Stimulated activated naive CD4-positive, alpha-beta T cell treated with Interleukin-2 at 50 U/mL for 16 hours (primary cell): ENCODE measurements at places on chromosomes 3 and 15.

GRCh38 chr3:193656445-193656844 is 63.4 kb downstream of the OPA1 start:
- no peak for DNase-seq

DNA sequence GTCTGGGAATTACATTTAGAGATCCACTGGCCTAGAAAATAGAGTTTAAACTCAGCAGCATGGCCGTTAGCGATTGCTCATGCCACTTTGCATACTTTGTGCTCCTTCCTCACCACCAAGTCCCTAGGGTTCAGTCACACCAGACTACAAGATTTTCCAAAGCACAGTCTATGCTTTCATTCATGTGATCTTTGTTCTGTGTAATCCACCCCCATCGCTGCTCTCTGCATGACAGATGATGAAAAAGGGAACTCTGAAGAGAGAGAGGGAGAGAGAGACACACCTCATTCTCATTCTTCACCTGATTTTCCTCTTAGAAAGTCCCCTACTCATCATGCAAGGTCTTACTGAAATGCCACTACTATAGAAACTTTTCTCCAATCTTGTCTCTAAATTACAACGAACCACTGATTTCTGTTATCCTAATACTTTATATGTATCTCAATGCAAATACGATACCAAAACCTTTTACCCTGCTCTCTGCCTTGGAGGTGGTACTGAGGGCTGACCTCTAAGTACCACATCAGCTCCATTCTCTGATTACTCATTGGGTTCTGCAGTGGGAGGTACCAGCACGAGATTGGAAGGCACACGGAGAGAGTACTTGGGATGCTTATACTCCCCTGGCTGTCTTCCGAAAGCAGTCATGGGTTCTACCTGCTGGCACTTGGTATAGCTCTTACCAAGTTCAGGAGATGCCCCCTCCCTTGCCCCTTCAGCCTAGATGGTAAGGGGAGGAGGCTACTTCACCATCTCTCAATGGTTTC is 1.1 kb upstream of the PARP15 start:
- peak; percentile 63 for DNase-seq

DNA sequence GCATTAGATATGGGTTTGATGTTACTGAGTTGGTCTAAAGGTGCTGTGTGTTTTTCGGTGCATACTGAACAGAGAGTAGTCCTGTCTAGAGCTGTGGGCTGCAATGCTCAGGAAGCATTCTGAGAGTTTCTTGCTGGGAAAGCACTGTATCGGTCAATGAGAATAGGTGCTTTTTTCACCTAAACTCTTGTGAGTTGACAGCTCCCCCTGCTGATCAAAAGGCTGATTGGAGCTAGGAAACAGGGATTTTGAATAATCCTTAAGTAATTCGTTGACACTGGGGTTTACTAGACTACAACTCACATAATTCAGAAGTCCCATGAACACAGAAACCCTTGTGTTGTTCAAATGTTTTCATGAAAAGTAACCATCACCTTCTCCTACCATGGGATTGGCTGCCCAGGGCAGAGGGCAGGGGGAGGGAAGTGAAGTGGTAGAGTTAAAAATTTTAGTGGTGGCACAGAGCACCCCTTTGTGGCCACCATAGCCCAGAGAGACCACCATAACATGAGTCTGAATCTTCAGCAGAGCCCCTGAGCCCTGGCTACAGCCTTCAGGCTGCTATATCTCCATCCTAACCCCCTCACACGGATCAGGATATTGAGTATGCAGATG is 13.0 kb upstream of the MANF start:
- DNase-seq = peak; percentile 23

DNA sequence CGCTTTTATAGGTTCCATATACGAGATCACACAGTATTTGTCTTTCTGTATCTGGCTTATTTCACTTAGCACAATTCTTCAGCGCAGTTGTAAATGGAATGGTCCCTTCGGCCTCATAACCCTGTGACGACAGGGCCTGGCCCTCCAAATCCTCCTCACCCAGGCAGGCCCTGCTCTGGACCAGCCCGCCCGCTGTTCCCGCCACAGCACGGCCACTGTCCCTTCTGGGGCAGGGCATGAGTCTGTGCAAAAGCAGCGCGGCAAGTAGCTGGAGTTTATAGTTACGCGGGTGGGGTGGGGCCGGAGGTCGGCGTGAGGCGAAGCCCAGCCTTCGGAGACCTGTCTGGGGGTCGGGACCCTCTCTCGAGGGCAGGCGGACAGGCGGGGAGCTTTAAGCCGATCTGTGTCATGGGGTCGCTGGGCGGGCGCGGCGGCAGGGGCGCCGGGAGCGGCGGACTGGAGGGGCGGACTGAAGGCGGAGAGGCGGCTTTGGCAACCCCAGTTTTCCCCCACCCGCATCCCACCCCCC is 543 bp downstream of the ARPIN start:
- DNase-seq = no peak

- no peak for DNase-seq
Measured at GRCh38 chr3:61802772-61803171, 241.4 kb downstream of the PTPRG start.

GRCh38 chr3:2595486-2595885 is 496.8 kb downstream of the CNTN4 start:
- no peak for DNase-seq

GRCh38 chr15:90126596-90127435 is 24.5 kb upstream of the IDH2 start:
- DNase-seq = no peak

GRCh38 chr3:14290631-14291385 is 111.6 kb upstream of the SLC6A6 start:
- no peak for DNase-seq

- no peak for DNase-seq
Measured at GRCh38 chr15:87429754-87430153, 826.8 kb downstream of the NTRK3 start.

DNA sequence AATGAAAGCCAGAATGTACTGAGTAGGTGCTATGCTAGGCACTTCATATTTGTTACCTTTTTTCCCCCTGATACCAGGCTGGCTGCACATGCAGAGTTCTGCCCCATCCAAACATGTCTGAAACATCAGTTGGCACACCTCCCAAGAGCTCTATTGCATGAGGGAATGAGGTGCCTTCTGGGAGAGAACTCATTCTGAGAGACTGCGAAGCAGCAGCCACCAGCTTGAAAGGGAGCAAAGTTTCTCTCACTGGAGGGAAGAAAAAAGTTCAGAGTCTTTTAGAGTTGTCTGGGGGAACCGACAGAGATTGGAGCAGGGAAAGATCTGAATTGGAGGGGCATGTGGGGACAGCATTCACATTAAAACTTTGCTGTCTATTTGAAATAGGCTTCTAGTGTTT is 84.1 kb downstream of the AGBL1 start:
- DNase-seq = no peak

GRCh38 chr15:43209059-43209824 is 11.6 kb downstream of the EPB42 start:
- no peak for DNase-seq

DNA sequence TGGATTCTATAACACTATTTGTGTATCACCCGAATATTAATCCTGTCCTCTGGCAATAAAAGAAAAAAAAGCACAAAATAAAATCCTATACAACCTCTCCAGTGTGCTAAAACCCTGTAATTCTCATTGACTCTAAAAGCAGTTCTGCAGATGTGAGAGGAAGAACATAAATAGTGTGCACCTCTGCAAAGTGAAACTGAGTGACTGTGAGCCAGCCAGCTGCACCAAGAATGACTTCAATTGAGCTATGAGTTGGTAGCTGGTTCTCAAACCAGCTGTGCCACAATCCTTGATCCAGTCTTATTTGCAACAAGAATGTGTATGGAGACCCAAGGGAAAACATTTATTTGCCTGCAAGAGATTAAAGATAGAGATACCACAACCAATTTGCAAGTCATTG is 31.2 kb upstream of the COL8A1 start:
- DNase-seq = no peak

- DNase-seq = no peak
Measured at GRCh38 chr3:159837725-159838124, 150.9 kb upstream of the IL12A start.

- DNase-seq = no peak
Measured at GRCh38 chr15:63391669-63392360, 10.2 kb upstream of the CA12 start.

GRCh38 chr15:99983171-99983885 is 250.1 kb upstream of the LYSMD4 start:
- no peak for DNase-seq

GRCh38 chr15:76864586-76864985 is 40.6 kb downstream of the SCAPER start:
- DNase-seq = no peak

DNA sequence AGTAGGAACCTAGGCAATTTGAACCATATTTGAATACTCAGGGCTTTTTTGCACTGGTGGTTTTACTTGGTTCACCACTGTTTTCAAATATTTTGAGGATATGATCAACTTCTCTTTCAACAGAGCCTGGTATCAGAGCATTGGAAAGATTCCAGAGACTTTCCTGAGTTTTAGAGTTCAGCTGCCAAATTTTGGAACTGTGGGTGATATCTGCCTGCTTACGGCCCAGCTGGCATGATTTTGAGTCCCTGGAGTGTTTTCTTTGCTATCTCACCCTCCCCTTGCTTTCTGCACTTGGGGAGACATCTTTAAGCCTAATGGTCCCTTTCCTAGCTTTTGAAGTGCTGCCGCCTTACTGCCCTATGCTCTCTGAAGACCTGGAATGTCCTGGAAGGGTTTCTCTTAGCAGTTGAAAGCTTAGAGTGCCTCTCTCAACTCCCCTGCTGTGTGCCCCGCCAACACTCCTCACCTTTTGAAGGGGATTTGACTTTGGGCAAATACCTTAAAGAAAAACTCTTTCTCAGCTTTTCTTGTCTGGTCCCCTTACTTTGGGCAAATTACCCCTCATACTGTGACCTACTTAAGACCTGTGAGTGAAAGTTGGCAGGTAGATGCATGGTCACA is 539.1 kb downstream of the MFSD1 start:
- no peak for DNase-seq

- DNase-seq = no peak
Measured at GRCh38 chr3:169104972-169105371, 558.5 kb downstream of the MECOM start.

GRCh38 chr15:78437107-78437761 is 782 bp upstream of the IREB2 start:
- DNase-seq = no peak

DNA sequence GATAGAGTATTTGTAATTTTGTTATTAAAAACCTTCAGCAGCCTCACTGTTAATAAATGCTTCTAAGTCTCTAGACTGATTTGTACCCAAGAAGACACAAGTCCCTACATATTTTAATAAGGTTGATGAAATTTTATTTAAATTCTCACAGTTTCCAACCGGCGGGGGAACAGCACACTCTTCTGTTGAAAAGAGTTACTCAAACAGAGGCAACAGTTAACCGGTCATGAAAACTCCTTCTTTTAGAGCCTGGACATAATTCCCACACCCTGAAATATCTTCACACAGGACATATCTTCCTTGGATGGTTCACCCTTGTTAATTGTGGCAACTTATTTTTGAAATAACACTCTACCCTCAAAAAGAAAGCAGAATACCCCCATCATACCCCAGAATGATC is 278.8 kb downstream of the FOXP1 start:
- no peak for DNase-seq

- peak; percentile 32 for DNase-seq
Measured at GRCh38 chr3:32420126-32421038, 28.7 kb downstream of the CMTM7 start.

DNA sequence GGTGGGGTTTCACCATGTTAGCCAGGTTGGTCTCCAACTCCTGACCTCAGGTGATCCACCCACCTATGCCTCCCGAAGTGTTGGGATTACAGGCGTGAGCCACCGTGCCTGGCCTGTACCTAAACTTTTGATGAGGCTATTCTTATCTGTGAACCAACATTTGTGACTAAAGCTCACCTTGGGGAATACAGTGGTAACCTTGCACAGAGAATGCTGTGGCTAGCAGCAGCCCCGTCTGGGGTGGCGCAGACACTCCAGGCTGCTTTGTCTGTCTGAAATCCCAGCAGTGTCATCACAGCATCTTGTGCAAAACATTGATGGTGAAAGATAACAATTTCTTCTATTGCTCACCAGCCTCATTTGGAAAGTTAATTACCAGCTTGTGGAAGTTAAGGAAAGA is 58.9 kb downstream of the CMTM8 start:
- DNase-seq = peak; percentile 37

DNA sequence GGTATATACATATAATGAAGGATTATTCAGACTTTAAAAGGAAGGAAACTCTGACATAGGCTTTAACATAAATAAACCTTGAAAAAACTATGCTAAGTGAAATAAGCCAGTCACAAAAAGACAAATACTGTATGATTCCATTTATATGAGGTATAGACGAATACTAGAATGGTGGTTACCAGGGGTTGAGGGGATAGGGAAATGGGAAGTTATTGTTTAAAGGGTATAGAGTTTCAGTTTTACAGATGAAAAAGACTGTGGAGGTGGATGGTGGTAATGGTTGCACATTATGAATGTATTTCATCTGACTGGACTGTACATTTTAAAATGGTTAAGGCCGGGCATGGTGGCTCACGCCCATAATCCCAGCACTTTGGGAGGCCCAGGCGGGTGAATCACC is 41.7 kb downstream of the FRMD5 start:
- DNase-seq = no peak
